ENCODE measurements at places on chromosomes 4 and X. TPM values are rescaled to one million over a fixed set of nuclear protein-coding genes. Genes with fewer than 3 reads are reported as not detected.

GRCh38 chr4:151940926-151941617 lies 180.3 kb upstream of the GATB start:
- no peak for DNase-seq

ARMCX1 gene
- total RNA-seq = 70.4 TPM

- peak; percentile 100 for DNase-seq
Observed at GRCh38 chr4:120052856-120053255, 13.8 kb downstream of the MAD2L1 start.

FGB gene
- not detected for total RNA-seq

GRCh38 chrX:7316887-7317286 lies 168.9 kb upstream of the PUDP start:
- DNase-seq = no peak

- peak; percentile 32 for DNase-seq
Observed at GRCh38 chrX:102950908-102951866, 14.1 kb downstream of the RAB40AL start.

TMEM47 gene
- 128 TPM for total RNA-seq

DNA sequence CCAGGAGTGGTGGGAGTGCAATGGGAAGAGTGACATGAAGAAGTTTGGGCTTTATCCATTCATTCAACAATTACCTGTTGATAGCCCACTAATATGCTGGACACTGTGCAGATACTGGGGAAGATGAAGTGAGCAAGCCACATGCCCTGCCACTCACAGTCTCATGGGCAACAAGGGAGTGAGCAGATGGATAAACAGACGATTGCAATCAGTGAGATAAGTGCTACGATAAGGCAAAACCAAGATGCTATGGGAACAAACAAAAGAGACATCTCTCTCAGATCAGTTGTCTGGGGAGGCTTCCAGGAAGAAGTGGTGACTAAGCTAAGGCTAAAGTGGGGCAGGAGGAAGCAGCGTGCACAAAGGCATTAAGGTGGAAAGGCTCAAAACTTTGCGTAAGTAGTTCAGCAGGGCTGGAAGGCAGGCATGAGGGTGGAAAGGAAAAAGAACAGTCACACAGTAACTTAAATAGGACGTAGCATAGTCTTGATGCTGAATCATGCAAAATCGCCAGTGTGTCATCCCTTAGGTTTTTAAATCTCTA lies 31.7 kb downstream of the GAB3 start:
- DNase-seq = peak; percentile 84

- no peak for DNase-seq
Observed at GRCh38 chr4:74529284-74530041, 84.5 kb downstream of the AREG start.

SPRY1 gene
- total RNA-seq = 14.9 TPM

- peak; percentile 59 for DNase-seq
Observed at GRCh38 chr4:68175562-68176155, 46.0 kb upstream of the TMPRSS11F start.

FAM9C gene
- under 0.01 TPM for total RNA-seq

GRCh38 chr4:1321486-1321885 lies 25.5 kb upstream of the UVSSA start:
- no peak for DNase-seq

- no peak for DNase-seq
Observed at GRCh38 chr4:16492872-16493271, 266.6 kb upstream of the TAPT1 start.

- DNase-seq = no peak
Observed at GRCh38 chrX:39688219-39688575, 409.6 kb downstream of the BCOR start.

GRCh38 chrX:103330681-103331288 lies 746 bp downstream of the TCEAL7 start:
- DNase-seq = peak; percentile 34

DNA sequence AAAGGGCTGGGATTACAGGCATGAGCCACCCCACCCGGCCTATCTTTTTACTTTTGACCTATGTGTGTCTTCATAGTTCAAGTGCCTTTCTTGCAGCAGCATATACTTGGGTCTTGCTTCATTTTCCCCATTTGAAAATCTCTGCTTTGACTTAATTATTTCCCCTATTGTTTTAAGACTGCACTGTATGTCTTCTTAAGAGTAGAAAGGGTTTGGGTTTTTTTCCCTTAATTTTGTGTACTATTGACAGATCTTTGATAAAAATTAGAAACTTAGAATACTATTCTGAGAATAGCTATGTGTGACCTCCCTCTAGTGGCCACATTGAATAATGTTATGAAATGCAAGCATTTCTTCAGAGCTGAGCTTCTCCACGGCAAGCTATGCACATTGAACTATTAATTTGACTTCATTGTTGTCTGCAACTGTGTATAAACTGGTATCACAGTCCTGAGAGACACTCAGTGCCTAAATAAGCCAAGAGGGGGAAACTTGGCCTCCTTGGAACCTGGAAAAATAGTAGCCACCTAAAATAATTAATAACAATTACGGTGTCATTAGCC lies 8.7 kb upstream of the SLC25A4 start:
- peak; percentile 33 for DNase-seq

DNA sequence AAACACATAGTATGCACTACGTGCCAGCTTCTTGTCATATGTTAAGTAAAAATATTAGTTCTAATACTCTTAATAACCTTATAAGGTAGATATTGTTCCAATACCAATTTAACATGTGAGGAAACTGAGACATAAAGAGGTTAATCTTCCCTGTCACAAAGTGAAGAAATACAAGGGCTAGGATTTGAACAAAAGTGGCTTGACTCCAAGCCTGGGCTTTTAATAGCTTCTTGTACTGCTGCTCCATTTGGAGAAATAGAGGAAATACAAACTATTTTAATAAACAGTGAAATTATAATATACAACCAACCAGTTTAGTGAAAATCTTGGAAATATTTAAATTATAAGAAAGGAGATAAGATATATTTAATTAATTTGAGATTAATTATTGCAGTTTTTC lies 33.2 kb downstream of the TLL1 start:
- no peak for DNase-seq

- DNase-seq = no peak
Observed at GRCh38 chr4:56243107-56243506, 144.2 kb downstream of the AASDH start.

DNA sequence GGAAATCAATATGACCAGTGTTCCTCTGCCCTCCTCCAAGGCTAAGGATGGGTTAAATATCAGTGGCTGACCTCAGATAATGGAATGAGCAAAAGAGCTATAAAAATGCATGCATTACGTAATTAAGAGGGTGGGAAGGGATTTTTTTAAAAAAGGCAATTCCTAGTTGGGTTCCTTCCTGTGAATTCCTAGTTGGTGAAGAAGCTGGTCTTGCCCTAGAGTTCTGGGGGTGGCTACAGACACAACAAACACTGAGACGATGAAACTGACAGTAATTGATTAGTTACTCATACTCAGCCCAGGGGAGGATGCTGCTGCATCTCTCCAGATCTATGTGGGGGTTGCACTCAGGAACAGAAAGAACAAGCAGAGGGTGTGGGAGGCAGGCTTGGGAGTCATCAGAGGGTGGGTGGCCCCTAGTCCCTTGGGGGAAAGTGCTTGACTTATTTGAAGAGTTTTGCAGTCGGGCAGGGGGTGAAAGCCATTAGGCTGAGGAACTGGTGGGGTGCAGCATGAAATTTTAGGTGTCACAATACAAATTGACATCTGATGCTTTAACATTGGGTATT lies 662.0 kb upstream of the FRG1 start:
- peak; percentile 15 for DNase-seq

BMPR1B gene
- total RNA-seq = 0.17 TPM

UVSSA gene
- total RNA-seq = 4.6 TPM

DNA sequence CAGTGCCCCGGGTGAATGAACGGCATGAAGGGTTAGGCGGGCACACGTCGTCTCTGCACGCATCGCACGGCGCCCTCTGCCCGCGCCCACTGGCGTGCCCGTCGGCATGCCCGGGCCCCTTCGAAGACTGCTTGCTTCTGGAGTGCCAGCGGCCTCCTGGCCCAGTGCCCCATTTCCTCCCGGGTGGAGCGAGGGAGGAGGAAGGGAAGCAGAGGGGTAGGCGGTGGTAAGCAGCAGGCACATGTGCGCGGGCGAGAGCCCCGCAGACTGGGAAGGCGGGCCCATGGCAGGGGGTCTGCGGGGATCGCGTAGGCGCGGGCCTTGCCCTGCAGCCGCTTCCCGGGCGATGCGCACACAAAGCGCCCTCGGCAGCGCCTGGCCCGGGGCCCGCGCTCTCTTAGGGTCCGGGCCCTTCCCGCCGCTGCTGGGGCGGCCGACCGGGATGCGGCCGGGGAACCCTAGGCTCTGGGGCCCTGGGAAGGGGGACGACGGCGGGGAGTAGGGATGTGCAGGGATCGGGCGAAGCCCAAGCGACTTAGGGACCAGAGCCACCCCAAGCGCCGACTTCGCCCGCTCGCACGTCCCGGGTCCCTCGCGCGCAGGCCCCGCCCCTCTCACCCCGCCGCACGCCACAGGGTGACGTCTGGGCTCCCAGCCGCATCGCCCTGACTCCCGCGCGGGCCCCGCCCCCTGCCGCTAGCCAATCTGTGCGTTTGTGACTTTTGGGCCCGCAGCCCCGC lies 866 bp upstream of the EMD start:
- no peak for DNase-seq

DNA sequence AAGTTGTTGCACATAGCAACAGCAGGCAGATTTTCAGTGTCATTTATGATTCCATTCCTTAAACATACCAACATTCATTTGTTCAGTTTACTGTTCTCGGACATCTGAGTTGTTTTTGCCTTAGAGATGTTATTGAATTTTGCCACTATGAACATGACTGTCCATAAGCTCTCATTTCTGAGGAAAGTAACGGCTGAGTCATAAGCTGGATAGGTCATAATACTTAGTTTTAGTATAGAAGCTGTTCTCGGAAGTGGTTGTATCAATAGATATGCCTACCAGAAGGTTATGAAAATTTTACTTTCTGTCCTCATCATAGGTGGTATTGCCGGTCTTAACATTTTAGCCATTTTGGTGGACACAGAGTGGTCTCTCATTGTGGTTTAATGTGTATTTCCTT lies 157.1 kb upstream of the CLNK start:
- no peak for DNase-seq

DNA sequence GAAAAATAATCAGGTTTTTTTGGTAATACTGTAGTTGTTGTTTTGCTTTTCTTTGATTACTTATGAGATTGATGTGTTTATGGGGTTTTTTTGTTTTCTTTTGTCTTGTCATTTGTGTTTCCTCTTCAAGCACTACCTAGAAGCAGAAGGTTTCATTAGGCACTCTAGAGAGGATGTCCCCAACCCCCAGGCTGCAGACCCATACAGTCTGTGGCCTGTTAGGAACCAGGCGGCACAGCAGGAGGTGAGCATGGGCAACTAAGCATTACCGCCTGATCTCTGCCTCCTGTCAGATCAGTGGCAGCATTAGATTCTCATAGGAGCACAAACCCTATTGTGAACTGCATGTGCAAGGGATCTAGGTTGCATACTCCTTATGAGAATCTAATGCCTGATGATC lies 22.9 kb upstream of the NOCT start:
- DNase-seq = no peak

RASL11B gene
- total RNA-seq = 0.26 TPM

LRIT3 gene
- total RNA-seq = under 0.01 TPM

GPAT3 gene
- 2.1 TPM for total RNA-seq

DNA sequence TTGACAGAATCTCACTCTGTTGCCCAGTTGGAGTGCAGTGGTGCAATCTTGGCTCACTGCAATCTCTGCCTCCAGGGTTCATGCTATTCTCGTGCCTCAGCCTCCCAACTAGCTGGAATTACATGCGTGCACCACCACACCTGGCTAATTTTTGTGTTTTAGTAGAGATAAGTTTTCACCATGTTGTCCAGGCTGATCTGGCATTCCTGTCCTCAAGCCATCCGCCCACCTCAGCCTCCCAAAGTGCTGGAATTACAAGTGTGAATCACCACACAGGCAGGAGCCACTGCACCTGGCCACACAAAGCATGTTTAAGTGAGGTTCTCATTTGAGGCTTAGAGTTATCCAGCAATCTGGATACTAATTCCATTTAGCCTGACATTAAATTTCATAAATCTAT lies 180.9 kb upstream of the GRID2 start:
- DNase-seq = no peak

- peak; percentile 48 for DNase-seq
Observed at GRCh38 chrX:108447303-108447702, 7.7 kb downstream of the COL4A5 start.

- no peak for DNase-seq
Observed at GRCh38 chr4:169089004-169089403, 78.9 kb upstream of the CBR4 start.

NIPAL1 gene
- total RNA-seq = under 0.01 TPM

GRCh38 chr4:186691396-186691795 lies 32.3 kb downstream of the FAT1 start:
- no peak for DNase-seq

DNA sequence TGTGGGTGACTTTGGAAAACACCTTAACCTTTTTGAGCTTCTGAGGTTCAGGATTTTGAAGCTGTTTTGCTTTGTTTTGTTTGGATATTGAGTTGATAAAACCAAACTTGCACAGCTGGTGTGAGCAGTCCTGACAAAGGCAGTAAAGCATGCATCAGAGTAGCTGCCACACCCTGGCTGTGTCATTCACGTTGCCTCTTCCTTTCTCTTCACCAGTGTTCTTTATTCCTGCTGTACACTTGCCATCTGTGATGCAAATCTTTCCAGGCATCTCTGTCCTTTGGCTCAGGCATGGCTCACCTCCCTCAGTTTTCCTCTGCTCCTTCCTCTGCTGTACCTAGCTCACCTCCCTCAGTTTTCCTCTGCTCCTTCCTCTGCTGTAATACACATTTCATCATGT lies 1850.2 kb upstream of the AGA start:
- peak; percentile 6 for DNase-seq

UGT8 gene
- not detected for total RNA-seq

GRCh38 chr4:146235654-146236177 lies 21.4 kb downstream of the REELD1 start:
- DNase-seq = no peak

GRCh38 chr4:90171491-90171890 lies 44.3 kb downstream of the CCSER1 start:
- DNase-seq = no peak

GRCh38 chr4:123088501-123088900 lies 166.1 kb upstream of the NUDT6 start:
- DNase-seq = no peak

SULT1E1 gene
- not detected for total RNA-seq

DNA sequence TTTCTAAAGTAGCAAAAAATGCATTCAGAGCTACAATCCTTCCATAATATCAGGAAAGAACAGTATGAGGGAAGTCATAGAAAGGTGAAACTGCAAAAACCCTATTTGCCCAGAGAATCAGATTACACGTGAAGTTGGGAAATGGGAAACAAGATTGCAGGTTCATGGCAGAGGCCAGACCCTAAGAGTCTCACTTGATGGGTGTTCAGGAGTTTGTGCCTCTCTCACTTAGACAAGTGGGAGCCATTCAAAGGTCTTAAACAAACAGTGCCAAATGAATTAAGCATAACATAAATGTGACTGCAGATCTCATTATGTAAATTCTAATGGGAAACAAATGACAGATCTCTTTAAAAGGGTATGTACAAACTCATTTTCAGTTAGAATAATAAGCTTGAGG lies 91.6 kb downstream of the ARAP2 start:
- DNase-seq = no peak
